ENCODE measurements at places on chromosomes 2 and 18. TPM values are rescaled to one million over a fixed set of nuclear protein-coding genes. Genes with fewer than 3 reads are reported as not detected.

RUFY4 gene
- total RNA-seq: not detected

RIT2 gene
- total RNA-seq: not detected

HMSD gene
- total RNA-seq: 0.54 TPM

IL36G gene
- total RNA-seq: 0.10 TPM

CPLX4 gene
- total RNA-seq: not detected

HAAO gene
- not detected for total RNA-seq

RNF25 gene
- total RNA-seq: 43.9 TPM

ITGA6 gene
- total RNA-seq: 44.9 TPM

KLHL30 gene
- total RNA-seq: 0.06 TPM

NPC1 gene
- total RNA-seq: 103 TPM

LOXHD1 gene
- not detected for total RNA-seq

CD302 gene
- total RNA-seq: 2.3 TPM

TTC39C gene
- total RNA-seq: 10.5 TPM

STRN gene
- total RNA-seq: 15.9 TPM

TMEM247 gene
- total RNA-seq: not detected

ANO7 gene
- 2.5 TPM for total RNA-seq

ANKAR gene
- 0.82 TPM for total RNA-seq

TMEFF2 gene
- 0.15 TPM for total RNA-seq

CGREF1 gene
- 8.7 TPM for total RNA-seq

B3GNT7 gene
- total RNA-seq: 1.8 TPM

UGT1A10 gene
- 0.26 TPM for total RNA-seq

EEF1B2 gene
- 1,044 TPM for total RNA-seq

CCDC74B gene
- 7.4 TPM for total RNA-seq

COL3A1 gene
- 0.27 TPM for total RNA-seq

SGO2 gene
- total RNA-seq: 11.9 TPM

RGPD6 gene
- 9.1 TPM for total RNA-seq

IL1F10 gene
- total RNA-seq: not detected

CEBPZOS gene
- total RNA-seq: 52.7 TPM

CCDC150 gene
- 5.2 TPM for total RNA-seq

CDH20 gene
- not detected for total RNA-seq

AGXT gene
- total RNA-seq: not detected

EGR4 gene
- 0.28 TPM for total RNA-seq

CHPF gene
- total RNA-seq: 32.4 TPM

DAW1 gene
- total RNA-seq: 3.1 TPM

PCARE gene
- total RNA-seq: not detected

SPP2 gene
- not detected for total RNA-seq

CDKL4 gene
- not detected for total RNA-seq

RFTN2 gene
- not detected for total RNA-seq

LYG2 gene
- total RNA-seq: not detected

ERMN gene
- total RNA-seq: not detected

CENPA gene
- total RNA-seq: 52.8 TPM

CNTNAP5 gene
- not detected for total RNA-seq

MYO5B gene
- total RNA-seq: 12.7 TPM
